Activated T-cell treated with anti-CD3 and anti-CD28 coated beads for 48 hours (primary cell): ENCODE measurements at places on chromosomes 4 and X.

DNA sequence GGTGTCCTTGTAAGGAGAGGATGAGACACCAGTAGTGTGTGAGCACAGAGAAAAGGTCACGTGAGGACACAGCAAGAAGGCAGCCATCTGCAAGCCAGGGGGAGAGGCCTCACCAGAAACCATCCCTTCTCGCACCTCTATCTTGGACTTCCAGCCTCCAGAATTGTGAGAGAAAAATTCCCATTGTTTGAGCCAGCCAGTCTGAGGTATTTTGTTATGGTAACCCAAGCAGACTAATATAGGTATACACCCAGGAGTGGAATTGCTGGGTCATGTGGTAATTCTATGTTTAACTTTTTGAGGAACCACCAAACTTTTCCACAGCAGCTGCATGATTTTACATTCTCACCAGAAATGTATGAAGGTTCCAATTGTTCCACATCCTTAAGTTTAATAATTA is 25.6 kb downstream of the ZDHHC9 start:
- no peak for DNase-seq

DNA sequence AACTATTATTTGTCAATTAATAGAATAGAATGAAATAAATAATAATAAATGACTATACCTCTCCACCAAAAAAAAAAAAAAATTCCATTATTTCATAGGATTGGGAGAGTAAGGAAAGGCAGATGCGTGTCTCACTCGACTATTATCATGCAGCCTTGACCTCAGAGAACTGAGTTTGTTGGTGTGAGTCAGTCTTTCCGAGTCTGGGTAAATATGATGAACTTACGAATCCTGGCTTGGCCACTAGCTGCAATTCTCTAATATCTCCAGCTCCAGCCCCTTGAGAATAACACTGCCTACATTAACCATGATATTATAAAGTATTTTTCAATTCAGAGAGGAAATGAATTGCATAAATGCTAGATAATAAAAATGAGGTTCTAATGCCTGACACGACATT is 46.6 kb upstream of the DHX15 start:
- no peak for DNase-seq

DNA sequence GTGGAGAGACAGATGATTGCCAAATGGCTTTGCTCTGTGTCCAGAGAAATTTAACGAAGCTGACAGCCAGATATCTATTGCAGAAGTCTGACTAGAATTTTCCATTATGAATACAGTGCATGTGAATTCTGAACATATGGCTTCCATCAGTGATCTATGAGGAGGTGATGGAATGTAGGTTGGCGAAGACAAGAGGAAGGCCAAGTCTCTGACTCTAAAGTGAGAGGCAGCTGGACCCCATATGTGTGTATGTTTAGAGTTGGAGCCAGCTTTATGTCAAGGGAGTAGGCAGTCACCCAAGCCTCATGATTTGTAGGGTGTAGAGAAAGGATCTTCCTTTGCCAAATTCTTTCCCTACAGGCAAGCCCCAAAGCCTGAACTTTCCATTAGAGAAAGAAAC is 76.2 kb upstream of the TEX13D start:
- no peak for DNase-seq

GRCh38 chr4:186755550-186756519 is 32.2 kb upstream of the FAT1 start:
- DNase-seq, result no peak

DNA sequence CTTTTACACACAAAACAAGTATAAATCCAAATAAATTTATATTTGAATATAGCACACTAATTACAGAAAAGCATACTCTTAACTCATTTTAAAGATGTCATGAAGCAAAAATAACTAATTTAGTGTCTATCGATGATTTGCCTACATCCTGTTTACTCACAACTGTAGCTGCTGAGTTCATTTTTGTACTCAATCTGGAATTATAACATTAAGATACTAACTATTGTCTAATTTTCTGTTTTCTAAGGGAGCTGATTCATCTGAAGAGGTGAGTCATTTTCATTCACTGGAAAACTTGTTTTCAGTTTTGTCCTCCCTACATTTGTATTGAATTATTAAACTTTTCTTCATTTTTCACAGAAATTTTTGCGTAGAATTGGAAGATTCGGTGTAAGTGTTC is 3.7 kb downstream of the STATH start:
- no peak for DNase-seq

- DNase-seq, result no peak
These were observed 279.6 kb downstream of the CFAP299 start for GRCh38 chr4:80615099-80615498.

DNA sequence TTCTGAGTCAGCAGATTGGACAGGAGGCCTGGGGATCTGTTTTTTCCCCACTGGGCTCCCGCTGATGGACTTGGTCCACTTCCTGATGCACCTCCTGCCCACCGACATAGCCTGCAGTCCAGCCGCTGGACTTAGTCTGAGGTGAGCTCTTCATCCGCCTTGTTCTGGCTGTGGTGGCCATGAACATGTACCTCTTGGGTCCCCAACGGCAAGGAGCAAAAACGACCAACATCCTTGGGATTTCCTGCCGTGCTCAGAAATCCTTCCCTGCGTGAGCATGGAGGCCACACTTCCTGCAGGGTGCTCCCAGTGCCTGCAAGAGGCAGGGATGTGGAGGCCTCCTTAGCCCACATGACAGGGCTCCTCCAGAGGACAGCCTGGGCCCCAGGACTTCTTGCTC is 76.8 kb downstream of the CRMP1 start:
- DNase-seq, result no peak

DNA sequence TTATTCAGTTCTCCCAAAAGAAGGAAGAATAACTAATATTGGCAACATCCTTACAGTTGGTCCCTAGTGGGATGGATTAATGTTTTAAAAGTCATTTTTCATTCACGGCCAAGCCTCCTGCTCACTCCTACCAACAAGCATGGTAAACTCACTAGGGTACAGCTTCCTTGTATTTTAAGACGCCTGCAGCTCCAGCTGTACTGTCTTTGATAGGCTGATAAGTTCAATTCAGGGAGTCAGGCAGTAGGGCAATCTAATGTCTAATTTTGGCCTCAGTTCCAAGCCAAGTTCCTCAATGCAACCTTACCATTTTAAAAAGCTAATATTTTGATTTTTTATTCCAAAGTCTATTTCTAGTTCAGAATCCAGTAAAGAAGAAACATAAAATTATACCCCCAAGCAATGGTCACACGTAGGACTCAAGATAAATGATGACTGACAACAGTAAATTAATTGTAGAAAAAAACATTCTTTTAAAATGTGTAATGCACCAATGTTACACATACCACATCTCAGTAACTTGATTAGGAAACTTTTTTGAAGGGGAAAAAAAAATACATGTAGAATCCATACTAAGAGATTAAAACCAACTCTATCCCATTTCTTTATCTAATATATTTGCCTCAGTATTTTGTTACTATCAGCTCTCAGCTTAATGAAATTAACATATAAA is 9.3 kb downstream of the LCORL start:
- DNase-seq, result no peak

DNA sequence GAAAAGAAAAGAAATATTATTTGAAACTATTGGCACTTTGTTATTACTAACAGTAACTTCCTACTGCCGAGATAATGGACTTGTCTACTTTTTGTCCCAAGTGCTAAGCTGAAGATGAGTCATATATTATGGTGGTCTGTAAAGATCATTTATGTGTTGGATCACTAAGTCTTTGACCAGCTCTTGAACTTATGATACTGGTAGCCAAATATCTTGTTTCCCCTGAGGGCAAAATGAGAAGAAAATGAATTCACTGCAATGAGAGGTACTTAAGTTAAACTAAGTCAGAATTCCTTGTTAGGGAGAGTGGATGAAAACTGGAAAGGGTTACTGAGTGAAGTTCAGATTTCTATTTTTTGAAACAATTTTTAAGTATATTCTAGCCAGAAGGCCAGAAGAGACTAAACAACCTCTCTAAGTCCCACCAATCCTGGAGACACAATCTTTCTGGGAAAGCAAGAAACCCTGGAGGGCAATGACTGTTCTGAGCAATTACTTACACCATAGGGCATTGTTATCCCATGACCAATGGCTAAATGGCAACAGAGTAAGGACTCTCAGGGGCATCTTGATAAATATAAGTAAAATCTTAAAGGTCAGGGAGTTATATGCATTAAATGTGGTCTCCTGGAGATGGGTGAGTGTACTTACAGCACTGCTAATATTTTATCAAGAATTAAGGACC is 287.7 kb downstream of the STIM2 start:
- DNase-seq, result no peak

DNA sequence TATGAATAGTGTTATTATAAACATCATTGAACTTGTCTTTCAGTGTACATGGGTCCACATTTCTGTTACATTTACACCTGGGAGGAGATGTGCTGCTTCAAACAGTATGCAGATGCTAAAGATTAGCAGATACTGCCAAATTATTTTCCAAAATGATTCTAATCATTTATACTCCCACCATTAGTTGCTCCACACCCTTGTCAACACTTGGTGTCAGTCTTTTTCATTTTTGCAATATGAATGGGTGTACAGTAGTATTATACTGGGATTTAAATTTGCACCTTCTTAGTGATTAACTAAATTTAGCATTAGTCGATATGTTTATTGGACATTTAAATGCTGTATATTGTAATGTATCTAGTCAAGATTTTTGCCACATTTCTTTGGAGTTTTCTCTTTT is 131.6 kb upstream of the GRID2 start:
- DNase-seq, result no peak

DNA sequence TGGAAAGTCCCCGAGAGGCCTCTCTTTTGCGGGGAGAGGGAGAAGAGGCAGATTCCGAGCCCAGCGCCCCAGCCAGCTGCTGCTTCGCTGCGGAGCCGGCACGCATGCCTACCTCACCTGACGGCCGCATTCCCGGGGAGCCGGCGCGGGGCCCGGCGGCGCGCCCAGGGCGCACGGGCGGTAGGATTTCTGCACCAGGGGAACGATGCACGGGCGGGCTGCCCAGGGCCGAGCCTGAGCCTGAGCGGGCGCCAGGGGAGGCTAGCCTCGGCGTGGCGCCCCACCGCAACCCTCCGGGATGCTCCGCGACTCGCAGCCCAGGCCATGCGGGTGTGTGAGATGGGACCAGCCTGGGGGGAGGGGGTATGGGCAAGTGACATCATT is 81.3 kb upstream of the SCML1 start:
- no peak for DNase-seq

- no peak for DNase-seq
These were observed 103.6 kb downstream of the FAM13A start for GRCh38 chr4:88953400-88953799.

DNA sequence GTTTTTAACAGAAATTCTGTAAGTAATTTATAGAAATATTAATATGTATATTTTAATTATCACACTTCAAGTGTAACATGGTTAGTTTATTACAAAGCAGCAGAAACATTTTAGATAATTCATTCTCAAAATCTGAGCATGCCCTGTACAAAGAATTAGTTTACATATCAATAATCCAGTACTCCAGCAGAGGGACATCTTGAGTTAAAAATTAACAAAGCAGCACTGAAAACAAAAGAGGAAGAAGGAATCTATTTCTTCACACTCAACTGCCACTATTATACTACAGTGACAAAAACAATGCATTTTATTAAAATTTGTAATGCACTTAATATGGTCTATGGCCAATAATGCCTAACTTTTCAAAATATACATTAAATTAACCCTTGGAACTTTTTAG is 179.1 kb upstream of the KLHL4 start:
- no peak for DNase-seq
